GDM1 (cell line): ENCODE measurements at places on chromosomes 12 and 14.

DNA sequence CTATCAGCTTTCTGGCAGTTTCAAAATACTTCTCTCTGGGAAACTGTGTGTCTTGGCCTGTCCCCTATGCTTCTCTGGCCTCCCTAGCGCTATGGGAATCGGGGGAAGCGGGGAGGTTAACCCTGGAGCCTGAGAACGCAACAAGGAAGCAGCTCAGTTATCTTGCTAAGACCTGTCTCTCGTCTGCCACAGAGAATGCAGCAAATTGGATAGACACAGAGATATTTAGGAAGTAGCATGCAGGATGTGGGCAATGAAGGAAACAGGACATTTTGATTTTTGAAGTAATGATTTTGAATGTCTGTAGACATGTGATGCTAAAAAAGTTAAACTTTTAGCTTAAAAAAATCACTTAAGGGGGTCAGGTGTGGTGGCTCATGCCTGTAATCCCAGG, 6.6 kb upstream of the CALCOCO1 start:
- DNase-seq = no peak

DNA sequence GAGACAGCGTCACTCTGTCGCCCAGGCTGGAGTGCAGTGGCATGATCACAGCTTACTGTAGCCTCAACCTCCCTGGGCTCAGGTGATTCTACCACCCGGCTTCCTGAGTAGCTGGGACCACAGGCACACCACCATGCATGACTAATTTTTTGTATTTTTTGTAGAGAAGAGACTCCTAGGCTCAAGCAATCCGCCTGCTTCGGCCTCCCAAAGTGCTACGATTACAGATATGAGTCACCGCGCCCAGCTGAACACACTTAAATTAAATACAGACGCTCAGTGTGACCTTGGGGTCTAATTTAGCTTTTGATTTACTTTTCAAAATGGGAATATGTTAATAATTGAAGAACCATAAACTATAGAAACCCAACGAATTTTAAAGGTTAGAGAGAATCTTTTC, 77.2 kb downstream of the C2CD5 start:
- no peak for DNase-seq

DNA sequence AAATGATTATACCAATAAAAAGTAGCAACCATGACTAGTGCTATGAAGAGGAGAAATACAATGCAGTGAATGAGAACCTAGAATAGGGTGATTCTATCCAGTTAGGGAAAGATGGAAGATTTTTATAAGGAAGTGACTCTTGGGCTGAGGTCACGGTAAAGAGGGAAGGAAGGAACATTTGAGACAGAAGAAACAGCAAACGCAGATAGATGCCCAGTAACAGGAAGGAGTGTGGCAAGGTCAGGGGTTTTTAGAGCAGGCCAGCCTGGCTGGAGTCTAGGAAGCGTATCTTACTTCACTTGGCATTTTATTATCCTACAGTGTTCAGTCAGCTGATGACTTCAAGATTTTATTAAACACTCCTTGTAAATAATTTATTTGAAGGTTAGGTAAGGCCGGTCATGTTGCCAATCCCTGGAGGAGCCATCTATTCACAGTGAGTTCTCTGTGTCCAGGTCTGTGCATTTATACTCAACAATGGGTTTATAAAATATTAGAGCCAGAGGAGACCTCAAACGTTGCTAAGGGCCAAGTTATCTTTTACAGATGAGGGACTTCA, 170.6 kb downstream of the PRKCH start:
- no peak for DNase-seq

GRCh38 chr12:24719293-24719721, 229.6 kb downstream of the BCAT1 start:
- DNase-seq = no peak

- DNase-seq = peak; percentile 1
These were observed 260.8 kb downstream of the RASSF9 start for GRCh38 chr12:85575120-85576096.

- no peak for DNase-seq
These were observed 30.1 kb upstream of the RESF1 start for GRCh38 chr12:31929027-31929526.

GRCh38 chr14:92400579-92401444, 77.8 kb downstream of the SLC24A4 start:
- DNase-seq = no peak

DNA sequence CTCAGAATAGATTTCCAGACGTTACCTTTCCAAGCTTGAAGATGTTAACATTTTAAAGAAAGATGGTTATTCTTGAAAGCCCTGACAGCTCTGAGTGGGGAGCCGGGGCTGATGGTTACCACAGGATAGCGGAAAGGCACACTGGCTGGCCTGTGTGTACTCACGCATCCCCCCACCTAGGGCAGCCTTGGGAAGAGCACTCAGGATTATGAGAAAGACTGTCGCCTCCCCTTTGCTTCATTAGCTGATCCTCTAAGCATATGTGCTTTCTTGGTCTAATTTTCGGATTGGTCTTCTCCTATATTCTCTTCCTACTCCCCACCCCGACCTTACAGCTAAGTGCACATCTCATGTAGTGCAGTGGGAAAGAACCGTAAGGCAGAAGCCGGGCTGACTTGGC, 20.7 kb downstream of the NTF3 start:
- DNase-seq = no peak

DNA sequence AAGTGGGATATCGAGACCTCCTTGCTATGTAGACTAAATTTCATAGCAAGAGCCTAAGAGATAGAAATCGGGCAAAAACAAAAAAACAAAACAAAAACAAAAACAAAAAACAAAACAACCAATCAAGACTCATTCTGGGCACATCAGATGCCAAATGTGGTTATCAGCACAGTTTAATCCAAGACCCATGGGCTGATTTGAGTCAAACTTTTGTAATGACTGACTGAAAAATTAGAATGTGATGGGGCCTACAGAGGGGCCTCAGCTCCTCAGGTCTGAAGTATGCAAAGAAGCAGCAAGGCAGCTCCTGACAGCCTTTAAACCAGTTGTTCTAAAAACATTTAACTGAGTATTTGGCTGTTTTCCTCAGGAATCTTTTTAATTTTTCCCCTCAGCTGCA, 49.3 kb downstream of the SLC4A8 start:
- no peak for DNase-seq

- DNase-seq = no peak
These were observed 22.3 kb downstream of the DLK1 start for GRCh38 chr14:100748944-100749343.

DNA sequence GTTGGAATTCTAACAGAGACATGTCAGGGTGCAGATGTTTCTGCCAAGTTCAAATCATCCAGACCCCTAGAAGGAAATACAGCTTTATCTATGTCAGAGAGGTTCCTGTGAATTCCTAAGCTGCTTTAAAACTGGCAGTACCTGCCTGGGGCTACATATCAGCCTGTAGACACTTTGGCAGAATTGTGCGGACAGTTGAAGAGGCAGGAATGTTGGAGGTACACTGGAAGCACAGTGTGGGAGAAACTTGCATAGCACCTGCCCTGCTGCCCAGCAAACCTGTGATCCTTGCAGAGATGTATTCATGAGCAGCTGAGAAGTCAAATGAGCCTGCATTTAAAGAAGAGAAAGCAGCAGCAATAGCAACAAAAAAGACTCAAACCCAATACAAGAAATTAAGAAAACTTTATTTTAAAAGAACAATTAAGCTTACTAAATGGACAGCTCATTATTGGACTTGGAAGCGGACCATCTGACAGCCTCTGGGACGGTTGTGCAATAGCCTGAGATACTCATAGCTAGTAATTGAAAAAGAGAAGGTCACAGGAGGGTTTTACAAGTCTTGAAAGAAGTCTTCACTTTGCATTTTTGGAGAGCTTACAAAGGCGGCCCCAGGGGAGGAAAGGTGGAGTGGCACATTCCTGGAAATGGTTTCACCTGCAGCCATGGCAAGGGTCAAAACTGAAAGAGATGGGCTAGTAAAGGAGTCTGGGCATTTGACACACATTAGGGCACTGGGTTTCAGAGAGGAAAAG, 280.9 kb upstream of the FLRT2 start:
- no peak for DNase-seq

- peak; percentile 17 for DNase-seq
These were observed 759 bp downstream of the NFYB start for GRCh38 chr12:104137001-104137901.

DNA sequence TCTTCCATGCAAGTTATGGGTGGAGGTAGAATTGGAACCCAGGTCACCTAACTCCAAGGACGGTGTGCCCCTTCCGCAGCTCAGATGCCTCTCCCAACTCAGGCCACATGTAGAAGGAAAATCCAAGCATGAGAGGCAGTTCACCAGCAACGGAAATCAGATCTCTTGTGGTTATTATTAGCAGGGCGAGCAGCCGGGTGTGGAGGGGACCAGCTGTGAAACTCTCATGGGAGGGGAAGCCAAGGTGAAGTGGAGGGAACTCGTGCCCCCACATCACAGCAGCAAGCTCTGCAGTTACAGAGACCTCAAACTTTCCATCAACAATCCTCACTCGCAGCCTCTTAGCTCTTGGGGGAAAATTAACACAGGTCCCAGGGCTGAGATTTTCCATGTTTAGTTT, 79.7 kb downstream of the KSR2 start:
- no peak for DNase-seq

- peak; percentile 82 for DNase-seq
These were observed 66.7 kb downstream of the IRF2BPL start for GRCh38 chr14:76961631-76962302.

DNA sequence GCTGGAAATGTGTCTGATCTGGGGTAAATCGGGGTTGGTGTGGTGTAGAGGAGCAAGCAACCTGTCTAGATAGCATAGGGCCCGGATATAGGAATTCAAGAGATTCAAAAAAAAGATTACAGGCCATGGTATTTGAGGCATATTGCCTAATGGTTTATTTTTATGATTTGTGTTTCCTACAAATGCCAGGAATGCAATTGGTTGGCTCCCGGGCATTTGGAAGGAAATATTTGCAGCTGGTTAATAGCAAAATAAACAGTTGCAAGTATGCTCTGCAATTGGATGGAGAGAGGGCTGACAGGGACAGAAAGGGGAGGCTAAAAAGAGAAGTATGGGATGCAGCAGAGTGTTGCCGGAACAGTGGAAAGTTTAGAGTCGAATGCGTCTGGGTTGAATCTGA, 315.6 kb upstream of the ATP2B1 start:
- DNase-seq = no peak

DNA sequence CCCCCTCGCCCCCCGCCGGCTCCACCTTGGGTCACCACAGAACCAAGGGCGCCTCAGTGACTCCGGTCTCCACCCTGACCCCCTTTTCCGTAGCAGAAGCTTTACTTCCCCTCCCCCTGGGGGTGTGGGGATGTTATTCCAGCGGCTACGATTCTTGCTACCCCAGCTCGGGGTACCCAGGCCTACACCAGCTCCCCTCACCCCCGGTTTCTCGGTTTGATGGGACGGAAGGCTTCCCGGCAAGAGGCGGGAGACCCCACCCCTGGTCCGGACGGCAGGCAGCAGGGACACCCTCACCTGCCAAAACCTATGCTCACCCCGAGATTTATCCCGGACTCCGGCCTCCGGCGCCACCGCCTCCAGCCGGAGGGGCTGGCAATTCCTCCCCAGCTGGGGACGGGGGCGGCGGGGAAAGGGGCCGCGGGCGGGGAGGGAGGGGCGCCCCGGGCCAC, 619 bp downstream of the RAB15 start:
- no peak for DNase-seq

GRCh38 chr14:99807413-99808153, 14.4 kb downstream of the EML1 start:
- DNase-seq = no peak

DNA sequence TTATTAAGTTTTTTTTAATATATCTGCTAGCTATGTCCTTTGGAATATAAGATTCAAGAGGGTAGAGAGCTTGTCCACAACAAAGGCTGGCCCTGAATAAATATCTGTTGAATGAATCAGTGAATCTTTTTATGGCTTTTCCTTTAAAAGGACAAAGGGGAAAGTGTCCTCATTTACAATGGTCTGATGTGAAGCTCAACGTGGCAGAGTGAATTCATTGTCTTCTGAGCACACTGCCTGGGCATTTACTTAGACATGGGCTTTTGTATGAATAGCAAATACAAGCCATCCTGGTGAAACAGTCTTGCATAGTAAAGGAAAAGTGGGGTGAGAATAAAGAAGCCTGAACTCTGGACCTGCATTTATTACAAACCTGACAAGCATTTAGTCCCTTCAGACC, 201.2 kb downstream of the NELL2 start:
- DNase-seq = no peak

DNA sequence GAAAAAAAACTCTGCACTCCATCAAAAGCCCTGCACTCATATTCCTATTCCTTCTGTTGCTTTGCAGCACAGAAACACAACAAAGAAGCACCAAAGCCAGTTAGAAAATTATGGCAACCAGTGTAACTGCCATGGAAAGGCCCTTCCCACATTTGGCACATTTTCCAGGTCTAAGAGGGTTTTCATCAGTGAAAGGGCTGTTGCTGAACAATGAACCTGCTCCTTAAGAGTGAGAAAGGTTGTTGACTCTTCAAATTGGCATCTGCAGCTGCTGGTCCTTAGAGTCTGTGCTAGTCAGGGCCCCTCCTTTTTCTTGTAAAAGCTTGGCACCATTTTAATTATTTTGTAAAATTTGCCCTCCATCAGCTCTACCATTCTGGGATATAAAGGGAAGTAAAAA, 378.7 kb upstream of the KITLG start:
- DNase-seq = no peak

DNA sequence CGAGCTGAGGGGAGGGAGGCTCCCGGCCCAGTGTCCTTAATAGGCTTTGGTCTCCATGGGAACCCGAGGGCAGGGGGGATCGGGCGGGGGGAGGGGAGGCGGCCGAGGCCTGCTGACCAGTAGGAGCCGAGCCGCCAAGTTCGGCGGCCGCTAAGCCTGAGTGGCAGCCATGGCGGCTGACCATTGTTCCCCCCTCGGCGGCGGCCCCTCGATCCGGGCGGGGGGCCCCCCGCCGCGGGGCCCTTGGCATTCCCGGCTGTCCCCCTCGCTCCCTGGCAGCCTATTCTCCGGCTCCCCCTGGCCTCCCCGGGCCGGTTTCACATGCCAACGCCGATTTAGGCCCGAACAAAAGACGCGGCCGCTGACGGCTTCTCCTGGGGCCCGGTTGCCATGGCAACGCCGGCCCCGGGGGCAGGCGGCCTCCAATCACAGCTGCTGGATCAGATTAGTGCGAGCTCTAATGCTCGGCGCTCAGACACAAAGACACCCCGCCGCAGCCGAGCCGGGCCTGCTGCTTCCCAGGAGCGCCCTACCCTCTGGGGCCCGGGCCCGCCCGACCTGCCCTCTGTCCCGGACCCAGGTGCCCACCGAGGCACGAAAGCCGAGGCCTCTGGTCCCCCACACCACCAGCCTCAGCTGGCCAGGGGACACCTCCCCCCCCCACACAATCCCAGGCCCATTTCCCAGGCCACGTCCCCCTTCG, 7.3 kb downstream of the MSI1 start:
- DNase-seq = no peak

GRCh38 chr14:75982266-75983018, 647 bp upstream of the TGFB3 start:
- DNase-seq = peak; percentile 50
